ENCODE measurements at places on chromosomes 6 and 20.

- DNase-seq: no peak
These were observed 165.7 kb upstream of the AFDN start for GRCh38 chr6:167660944-167661551.

- peak; percentile 52 for DNase-seq
These were observed 163.6 kb downstream of the SLC16A10 start for GRCh38 chr6:111250791-111251354.

DNA sequence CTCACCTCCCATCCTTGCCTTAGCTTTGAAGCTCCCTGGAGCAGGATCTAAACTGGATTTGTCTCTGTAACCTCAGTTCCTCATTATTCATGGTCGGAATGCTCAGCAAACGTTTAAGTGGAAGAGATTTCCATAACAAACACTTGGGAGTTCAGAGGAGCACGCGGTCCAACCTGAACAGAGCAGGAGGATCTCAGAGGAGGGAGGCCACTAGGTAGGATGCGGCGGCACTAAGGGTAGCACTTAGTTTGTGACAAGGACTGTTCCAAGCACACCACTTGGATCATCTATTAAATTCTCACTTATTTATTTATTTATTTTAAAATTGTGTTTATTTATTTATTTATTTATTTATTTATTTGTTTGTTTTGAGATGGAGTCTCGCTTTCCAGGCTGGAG is 13.3 kb upstream of the CCN5 start:
- no peak for DNase-seq

DNA sequence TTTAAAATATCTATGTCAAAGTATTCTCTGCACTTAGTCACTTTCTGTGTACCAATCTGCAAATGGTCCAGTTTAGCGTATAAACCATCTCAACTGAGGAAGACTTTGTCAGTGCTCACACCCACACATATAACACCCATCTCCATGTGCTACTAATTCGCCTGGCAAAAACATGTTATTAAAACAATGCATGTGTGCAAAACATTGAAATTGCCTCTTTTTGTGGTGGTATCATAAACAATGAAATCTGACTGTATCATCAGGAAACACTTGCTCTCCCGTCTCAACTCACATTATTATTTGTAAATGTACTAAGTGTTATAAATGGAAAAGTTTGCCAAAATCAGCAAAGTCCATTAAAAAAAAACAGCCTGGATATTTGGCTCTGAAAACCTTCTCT is 105.9 kb upstream of the FOXC1 start:
- DNase-seq: no peak

DNA sequence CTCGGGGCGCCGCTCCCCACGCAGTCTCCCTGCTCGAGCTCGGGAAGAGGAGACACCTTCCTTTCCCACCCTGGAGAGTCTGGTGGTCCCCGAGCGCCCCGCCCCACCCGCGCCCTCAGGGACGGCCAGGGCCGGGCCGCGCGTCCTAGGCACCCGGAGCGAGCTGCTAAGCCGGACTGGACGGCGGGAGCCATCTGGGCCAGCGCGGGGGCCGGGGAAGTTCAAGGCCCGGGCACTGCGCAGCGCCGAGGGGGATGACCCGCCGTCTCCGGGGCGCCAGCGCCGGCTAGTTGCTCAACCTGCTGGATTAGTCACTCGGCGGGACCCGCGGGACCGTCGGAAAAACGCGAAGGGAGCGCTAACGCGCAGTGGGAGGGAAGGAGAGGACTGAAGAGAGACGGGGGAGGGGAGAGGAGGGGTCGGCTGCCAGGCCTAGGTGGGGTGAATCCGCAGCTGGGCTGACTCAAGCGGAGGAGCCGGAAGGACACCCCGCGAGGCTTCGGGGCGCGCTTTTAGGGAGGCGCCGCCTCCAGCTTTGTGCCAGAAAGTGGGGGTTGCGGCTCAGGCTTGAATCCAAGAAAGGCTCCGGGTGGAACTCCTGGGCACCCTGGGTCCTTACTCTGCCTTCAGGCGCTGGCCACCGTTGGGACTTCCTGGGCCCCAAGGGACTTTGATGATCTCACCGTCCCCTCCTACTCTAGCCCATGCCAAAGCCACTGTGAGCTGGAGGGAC is 75.7 kb upstream of the FOXP4 start:
- DNase-seq: peak; percentile 75

DNA sequence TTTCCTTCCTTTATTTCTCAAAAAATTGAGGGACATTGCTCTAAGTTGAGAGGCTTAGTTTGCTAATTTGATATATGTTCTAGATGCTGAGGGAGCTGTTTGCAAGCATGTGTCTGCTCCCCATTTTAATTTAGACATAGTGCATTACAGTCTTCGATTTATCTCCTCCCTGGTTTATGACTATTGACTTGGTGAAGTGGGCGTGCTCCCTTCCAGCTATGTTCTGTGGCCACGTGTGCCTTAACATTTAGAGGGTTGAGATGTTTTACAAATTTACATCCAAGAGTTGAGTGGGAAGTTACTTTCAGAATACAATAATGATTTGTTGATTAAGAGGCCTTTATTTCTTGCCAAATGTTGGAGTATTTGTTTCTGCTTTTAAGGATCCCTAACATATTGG is 48.2 kb downstream of the KLHL32 start:
- DNase-seq: no peak

DNA sequence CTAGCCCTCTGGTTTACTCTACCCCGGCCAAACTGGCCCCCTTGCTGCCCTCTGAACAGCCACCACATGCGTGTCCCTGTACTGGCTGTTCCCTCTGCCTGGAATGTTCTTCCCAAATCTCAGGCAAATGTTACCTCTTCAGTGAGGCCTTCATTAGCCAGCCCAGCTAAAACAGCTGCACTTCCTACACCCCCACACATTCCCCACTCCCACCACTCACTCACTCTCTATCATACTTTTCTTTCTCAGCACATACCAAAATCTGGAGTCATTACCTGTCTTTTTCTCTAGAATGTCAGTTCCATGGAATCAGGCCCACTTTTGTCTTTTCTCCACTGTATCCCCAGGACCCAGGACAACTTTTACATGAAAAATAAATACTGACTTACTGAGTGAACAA is 401.2 kb upstream of the SULF2 start:
- DNase-seq: no peak

GRCh38 chr6:165984729-165985275 is 182.8 kb downstream of the TBXT start:
- DNase-seq: no peak
